ENCODE measurements at places on chromosomes 5 and 9.

- DNase-seq, result no peak
These were observed 137.1 kb upstream of the TRIM32 start for GRCh38 chr9:116549786-116550660.

DNA sequence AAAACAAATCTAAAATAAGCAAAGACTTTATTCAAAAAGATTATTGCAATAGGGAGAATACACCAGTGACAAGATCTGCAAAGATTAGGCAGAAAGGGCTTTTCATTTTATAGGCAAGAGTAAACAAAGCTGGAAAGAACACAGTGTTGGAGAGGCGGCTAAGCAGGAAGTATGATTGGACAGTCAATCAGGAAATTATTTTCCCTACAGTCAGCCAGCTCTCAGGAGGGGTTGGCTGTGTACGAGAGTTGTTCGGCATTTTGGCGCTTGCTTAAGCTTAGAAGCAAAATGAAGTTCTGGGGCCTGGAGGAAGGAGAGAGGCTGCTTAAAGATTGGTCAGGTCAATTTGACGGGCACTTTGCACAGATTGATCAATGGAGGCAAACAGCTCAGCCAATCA lies 1030.5 kb downstream of the TLE4 start:
- DNase-seq, result peak; percentile 11

GRCh38 chr5:74673011-74673790 lies 11.8 kb upstream of the HEXB start:
- peak; percentile 21 for DNase-seq

- DNase-seq, result no peak
These were observed 122.2 kb upstream of the PTGER4 start for GRCh38 chr5:40557501-40557900.

DNA sequence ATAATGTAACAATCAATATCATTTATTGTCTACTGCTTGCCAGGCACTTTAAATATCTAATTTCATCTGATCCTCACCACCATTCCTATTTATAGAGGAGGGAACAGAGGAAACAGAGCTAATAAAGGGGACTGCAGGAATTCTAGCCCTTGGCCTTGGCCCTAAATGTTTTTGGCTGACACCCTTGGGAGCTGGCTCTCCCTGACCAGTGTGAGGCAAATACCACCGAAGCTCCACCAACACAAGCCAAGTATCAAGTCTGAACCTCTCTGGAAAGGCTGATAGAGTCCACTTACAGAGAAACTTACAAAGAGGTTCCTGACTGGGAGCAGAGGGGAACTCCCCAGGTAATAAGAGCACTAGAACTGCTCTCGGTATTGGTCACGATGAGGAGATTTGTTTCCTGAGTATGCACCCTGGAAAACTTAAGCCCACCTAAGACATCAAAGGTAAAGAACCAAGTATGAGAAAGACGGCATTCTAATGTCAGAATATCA lies 243.1 kb upstream of the PANK3 start:
- DNase-seq, result no peak

DNA sequence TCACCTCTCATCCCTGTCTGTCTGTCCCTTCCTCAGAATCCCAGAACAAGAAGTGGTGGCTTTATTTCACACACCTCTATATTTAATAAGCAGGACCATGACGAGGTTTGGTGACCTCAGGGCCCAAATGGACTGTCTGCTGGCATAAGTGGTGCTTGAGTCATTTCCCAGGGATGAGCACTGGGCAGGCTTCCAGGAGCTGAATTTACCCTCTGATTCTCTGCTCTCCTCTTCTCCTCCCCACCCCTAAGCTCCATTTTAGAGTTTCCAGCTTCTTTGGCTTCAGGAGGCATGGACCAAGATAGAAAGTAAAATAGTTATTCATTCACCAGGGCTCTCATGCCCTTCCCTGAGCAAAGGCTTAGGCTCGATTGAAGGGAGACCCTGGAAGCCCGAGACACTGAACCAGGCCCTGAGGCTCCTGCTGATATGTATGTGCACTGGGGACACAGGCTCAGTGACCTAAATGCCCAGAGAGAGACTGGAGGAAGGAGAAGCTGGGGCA lies 69.1 kb downstream of the PPARGC1B start:
- DNase-seq, result peak; percentile 74

GRCh38 chr5:1385395-1386273 lies 40.7 kb upstream of the CLPTM1L start:
- peak; percentile 64 for DNase-seq

- no peak for DNase-seq
These were observed 169.1 kb upstream of the PIK3R1 start for GRCh38 chr5:68046445-68046844.

- DNase-seq, result no peak
These were observed 109.4 kb upstream of the TBCA start for GRCh38 chr5:77885519-77885918.
